Kidney tubule cell (primary cell): ENCODE measurements at places on chromosomes 4 and X.
A peak's percentile ranks its signal among the peaks of the same experiment; 100 is the strongest.

GRCh38 chr4:97627750-97628149, 515.5 kb downstream of the STPG2 start:
- no peak for DNase-seq

DNA sequence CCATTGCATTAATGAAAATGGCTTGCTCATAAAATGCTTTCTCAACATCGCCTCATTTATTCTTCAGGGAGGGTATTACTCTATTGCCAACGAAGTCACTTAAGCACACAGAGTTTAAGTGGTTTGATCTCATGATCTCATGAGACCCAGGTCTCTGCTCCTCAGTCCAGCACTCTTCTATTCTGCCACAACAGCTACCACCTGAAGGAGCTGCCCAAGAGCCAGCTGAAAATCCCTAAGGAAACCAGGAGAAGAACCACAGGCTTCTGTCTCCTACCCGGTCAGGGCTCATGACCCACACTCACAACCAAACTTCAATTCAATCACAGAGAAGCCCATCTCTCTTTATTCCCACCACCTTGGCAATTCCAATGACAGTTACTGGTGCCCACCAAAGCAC, 85.5 kb upstream of the GPM6B start:
- DNase-seq = no peak

DNA sequence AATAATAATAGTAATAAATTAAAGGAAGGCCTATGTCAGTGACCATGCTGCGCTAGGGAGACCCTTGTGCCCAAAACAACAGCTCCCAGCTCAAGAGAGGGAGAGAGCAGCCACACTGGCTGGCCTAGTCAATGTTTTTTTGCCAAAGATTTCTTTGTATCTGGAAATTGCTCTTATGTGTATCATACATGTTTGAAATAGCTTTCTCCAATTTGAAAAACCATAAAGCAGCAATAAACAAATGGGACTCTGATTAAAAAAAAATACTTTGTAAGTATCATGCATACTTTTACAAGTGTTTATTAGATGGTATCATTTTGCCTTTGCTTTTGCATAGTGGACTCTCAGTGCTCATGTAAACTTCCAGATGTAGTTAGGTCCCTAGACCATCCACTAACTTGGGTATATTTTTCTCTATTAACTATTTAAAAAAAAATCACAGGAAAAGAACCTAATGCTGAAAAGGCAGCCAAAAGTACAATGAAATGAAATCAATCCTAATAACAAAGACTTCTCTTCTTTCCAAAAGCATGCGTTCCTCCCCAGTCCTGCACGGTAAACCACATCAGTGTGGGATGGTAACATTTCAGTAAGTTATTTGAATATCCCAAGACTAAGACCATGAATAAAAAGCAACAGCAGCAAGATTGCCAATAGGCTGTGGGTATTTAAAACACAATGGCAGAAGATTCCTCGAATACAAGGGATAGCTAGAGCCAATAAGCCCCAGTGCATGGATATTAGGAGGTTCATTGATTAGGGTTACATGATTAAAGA, 117.6 kb downstream of the PALLD start:
- no peak for DNase-seq

- DNase-seq = peak; percentile 23
These were observed 509.1 kb downstream of the IQCM start for GRCh38 chr4:149306537-149306936.

GRCh38 chr4:178958725-178959440, 1516.6 kb upstream of the AGA start:
- no peak for DNase-seq

DNA sequence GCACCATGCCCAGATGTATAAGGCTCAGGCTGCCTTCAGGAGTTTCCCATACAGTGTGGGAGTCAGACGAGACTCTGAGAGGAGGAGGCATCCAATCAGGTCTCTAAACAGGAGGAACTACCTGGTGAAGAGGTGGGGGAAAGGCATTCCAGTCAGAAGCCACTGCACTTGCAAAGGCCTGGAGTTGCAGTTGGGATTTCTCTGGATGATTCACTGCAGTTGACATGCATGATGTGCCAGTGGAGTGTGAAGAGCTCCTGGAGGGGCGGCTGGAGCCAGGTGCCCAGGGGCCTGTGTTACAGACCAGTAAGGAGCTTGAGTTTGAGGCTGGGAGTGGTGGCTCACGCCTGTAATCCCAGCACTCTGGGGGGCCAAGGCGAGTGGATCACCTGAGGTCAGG, 339.1 kb downstream of the ARHGAP10 start:
- DNase-seq = peak; percentile 93

- DNase-seq = peak; percentile 84
These were observed 13.3 kb downstream of the MGARP start for GRCh38 chr4:139266583-139267257.

DNA sequence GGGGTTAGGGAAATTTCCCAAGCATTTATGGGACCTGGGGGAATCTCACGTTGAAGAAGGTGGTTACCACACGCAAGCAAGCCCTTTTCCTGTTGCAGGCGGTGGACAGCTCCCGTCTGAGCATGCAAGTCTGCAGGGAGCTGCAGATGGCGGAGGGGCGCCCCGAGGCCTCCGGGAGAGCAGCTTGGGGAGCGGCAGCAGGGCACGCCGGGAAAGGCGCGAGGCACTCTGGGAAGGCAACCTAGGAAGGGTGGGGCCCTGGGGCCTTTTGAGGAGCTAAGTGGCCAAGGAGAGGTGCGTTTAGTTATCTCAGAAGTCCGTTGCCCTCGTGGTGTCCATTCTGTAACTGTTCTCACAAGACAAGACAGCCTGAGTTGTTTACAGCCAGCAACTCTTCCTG, 57.0 kb upstream of the SLC25A4 start:
- DNase-seq = no peak

DNA sequence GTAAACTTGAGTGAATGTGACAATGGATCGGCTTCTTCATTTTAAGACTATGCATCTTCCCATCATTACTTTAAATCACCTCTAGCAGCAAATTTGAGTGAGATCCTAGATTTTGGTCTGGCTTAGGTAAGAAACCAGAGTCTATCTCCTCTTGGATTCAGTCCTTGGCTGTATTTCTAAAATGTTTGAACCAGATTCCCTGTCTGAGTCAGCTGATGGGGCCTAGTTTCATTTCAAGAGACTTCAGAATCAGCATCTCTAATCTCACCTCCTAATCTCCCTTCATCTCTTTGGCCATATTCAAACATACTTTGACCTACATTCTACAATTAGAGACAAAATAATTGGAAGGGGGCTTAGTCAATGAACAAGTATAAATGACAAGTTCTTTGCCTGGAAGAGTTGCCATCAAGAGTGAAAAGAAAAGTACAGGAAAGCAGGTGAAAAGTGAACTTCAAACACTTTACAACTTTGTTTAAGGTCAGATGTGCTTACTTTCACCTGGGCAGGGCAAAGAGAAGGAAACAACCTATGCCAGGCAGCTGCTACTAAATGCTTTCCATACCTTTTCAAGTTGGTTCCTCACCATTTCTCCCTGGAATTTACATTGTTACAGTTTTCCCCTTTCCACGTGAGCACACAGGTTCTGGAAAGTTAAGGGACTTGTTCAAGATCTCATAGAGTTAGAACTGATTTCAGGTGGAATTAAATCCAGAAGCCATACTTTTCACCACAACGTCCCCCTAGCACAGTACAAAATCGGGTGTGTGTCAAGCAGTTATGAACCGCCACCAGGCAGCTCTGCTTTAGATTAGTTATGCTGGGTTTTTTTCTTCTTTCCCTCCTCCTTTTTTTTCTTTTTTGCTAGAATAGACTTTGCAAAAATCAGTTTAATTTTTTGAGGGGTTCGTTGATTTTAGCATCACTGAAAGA, 30.7 kb upstream of the PITX2 start:
- DNase-seq = no peak

DNA sequence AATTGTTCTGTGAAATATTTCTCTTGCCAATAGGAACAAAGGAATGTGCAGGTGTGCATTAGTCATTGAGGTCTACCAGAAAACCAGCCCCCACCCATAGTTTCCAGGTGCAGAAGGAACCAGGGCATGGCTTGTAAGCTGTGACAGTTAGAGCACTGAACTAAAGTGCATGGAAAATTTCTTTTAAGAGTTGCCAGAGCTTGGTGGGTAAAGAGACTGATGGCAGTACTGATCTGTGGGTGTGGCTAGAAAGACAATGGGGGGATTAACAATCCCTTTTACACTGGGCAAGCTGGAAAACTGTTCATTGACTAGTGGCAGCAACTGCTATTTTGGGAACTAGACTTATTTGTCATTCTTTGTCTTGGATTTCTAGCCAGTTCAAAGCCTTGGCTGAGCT, 326.9 kb downstream of the PCDH19 start:
- DNase-seq = peak; percentile 66

DNA sequence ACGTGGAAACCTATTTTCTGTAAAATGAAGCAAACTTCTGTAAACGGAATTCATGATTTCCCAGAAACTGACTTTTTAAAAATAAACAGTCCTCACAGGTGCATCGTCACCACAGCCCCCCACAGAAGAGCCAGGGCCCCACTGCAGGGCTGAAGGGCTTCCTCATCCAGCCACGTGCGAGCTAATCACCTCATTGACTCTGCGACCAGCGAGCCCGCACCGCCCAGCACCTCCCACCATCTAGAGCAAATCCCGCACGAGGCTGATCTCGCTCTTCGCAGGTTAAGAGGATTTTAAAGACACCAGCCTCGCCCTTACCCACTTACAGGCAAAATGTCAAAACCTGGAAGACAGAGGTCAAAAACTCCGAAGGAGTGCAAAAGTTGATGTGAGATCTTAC, 14.8 kb downstream of the PPP2R3B start:
- no peak for DNase-seq

GRCh38 chr4:152943672-152944071, 7.5 kb downstream of the FHDC1 start:
- no peak for DNase-seq

- DNase-seq = no peak
These were observed 295.0 kb downstream of the CENPC start for GRCh38 chr4:67250131-67250896.

GRCh38 chr4:34644579-34645115, 1599.7 kb downstream of the ARAP2 start:
- no peak for DNase-seq

DNA sequence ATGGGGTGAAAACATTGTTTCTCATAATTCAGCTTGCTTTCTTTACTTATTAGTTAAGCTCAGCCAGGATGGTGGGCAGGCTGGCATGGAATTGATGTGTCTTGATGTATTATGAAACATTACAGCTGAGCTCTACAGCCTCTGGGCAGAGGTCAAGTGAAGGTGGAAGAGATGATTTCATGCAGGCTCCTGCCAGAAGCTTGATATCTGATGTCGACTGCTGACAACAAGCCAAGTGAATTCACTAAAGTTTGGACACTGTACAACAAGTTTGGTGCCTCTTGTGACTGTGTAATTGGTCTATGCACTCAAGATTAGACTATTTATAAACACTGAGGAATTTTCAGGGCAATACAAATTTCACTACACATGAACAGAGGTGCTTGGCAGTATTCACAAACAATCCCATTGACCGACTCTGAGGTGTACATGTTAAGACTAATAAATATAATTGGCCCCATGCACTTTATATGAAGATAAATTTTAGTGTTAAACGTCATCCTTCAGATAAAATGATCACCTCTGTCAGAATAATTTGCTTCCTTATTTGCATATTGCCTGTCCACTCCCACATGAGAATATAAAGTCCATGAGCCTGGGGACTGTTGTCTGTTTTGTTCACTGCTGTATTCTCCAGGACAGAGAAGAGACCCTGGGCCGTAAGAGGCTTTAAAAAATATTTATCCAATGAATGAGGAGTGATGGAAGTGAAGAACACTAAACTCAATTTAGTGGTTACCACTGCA, 612.2 kb downstream of the IQCM start:
- DNase-seq = no peak

- no peak for DNase-seq
These were observed 119.4 kb downstream of the FAM53A start for GRCh38 chr4:1564535-1565375.

- no peak for DNase-seq
These were observed 36.2 kb downstream of the FAM241A start for GRCh38 chr4:112181358-112182000.

DNA sequence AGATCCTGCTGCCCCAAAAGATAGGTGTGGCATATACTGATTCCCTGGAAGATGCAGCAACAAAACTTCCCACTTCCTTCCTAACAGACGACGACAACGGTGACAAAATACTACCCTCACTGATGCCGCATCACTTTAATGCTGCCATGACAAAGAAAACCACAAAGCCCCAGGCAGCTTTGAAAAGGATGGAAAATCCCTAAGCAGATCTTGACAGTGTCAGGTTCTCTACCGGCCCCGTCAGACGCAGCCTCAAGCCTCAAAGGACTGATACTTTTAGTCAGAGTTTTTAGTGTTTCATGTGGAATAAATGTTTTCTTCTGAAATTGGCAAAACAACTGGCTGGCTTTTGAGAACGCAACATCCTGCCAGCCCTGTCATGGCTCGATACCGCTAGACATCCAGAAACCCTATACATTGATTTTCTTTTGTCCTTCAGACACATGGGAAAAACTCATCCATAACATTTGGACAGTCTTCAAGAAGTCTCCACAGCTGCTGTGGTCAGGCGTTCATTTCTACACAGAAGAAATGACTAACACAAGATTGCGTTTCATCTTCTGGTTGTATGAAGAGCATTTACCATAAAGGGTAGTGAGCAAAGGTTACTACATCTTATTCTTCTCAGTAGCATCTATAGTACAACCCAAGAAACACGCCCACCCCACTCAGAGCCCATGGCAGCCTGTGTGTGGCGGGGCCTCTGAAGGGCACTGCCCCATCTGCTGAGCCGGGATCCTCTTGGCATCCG, 60.1 kb downstream of the GATB start:
- DNase-seq = no peak

DNA sequence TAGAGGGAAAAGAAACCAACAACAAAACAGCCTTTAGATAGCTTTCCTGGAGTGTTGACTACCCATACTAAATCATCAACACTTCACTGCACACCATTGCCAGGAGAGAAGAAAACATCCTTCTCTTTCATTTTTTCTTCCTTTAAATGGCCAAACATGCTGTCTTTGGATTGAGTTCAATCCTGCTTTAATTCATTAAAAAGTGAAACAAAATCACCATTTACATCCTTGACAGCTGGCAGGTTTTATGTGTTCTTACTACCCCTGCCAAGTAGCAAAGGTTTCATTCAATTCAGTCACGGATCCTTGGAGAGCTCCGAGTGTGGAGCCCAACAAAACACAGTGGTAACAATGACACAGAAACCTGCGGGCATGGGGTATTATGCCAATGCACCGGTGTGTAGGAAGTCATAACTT, 568.3 kb downstream of the ANKRD50 start:
- DNase-seq = peak; percentile 45

- DNase-seq = no peak
These were observed 72.4 kb downstream of the PAPSS1 start for GRCh38 chr4:107647591-107647990.

DNA sequence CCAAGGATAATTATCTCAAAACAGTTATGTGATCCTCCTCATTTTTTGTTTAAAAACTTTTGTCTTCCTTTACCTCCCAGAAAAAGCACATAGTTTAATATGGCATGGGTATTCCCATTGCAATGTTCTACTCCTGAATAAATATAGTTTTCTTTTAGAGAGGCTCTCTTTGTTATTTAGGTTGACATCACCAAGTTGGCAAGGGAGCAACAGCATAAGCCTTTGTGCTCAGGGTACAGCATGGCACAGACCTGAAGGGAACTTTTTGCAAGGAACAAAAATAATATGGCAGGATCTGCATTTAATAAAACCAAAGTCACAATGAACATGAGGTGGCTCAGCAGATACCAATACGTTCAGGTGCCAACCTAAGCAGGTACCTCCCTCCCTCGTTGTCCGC, 47.1 kb upstream of the NPY2R start:
- no peak for DNase-seq

- no peak for DNase-seq
These were observed 34.1 kb upstream of the CLDN24 start for GRCh38 chr4:183356173-183356830.
